SK-N-SH (cell line): ENCODE measurements at places on chromosomes 4 and X.

- DNase-seq, result peak; percentile 32
Measured at GRCh38 chrX:38717871-38718270, 83.4 kb upstream of the MID1IP1 start.

GRCh38 chr4:88283661-88284438 lies 511 bp downstream of the PPM1K start:
- DNase-seq, result peak; percentile 77

- no peak for DNase-seq
Measured at GRCh38 chrX:55039471-55039870, 8.7 kb upstream of the ALAS2 start.

DNA sequence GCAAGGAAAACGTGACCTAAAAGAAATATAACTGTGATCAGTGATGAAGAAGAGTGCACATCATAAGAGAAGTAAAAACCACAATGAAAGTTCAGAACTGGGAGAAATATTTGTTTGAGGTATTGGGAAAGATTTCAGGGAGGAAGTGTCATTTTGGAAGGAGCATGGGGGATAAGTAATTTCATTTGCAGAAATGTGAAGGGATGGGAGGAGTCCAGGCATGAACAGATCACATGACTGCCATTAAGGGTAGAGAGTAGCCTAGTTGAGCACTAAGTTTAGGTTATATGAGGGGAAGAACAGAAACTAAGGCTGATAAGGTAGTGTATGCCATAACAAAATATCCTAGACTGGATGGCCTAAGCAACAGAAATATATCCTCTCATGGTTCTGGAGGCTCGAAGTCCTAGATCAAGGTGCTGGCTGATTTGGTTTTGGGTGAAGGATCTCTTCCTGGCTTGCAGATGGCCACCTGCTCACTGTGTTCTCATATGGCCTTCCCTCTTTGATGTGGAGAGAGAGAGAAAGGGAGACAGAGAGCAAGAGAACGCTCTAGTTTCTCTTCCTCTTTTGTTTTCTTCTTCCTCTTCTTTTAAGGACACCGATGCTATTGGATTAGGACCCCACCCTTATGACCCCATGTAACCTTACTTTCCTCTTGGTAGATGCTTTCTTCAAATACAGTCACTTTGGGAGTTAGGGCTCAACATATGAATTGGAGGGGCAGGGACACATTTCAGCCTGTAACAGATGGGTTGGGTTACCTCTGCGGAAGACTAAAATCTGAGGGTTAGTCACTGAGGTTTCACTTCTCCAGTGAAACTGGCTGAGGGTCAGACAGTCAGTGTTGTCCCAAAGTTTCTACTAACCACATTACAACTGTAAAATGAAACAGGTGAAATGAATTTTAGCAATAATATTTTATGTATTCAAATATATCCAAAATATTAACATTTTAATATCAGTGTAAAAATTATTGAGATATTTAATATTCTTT lies 77.9 kb downstream of the EGF start:
- DNase-seq, result no peak

DNA sequence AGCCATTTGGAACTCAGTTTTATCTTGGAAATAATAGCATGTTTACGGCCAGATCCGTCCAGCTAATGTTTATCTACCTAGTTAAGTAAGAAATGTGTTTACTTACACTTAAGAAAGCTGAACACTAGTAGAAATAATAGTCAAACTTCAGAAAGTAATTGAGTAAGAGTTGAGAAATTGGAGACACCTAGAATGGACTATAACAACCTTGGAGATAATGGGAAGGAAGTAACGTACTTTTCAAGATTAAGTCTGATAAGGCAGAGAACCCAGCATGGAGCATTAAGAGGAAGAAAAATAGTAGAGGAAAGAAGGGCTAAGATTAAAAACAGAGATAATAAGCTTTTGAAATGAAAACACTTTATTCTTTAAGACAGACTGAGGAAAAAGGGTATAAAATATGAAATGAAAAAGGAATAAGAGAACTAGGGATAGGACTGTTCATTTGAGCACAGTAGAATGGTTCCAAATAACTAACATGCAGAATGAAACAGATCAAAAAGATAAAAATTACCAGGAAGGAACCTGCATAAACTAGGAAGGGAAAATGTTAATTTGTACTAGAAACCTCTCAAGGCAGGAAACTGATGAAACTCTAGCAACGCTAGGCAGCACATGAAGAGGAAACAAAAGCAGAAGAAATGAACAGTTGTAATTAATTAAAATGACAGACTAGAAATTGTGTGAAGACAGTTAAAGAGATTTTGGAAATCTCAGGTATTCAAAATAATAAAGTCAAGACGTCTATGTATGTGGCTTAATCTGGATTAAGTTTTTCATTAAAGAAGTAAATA lies 71.7 kb downstream of the FBXW7 start:
- DNase-seq, result no peak

DNA sequence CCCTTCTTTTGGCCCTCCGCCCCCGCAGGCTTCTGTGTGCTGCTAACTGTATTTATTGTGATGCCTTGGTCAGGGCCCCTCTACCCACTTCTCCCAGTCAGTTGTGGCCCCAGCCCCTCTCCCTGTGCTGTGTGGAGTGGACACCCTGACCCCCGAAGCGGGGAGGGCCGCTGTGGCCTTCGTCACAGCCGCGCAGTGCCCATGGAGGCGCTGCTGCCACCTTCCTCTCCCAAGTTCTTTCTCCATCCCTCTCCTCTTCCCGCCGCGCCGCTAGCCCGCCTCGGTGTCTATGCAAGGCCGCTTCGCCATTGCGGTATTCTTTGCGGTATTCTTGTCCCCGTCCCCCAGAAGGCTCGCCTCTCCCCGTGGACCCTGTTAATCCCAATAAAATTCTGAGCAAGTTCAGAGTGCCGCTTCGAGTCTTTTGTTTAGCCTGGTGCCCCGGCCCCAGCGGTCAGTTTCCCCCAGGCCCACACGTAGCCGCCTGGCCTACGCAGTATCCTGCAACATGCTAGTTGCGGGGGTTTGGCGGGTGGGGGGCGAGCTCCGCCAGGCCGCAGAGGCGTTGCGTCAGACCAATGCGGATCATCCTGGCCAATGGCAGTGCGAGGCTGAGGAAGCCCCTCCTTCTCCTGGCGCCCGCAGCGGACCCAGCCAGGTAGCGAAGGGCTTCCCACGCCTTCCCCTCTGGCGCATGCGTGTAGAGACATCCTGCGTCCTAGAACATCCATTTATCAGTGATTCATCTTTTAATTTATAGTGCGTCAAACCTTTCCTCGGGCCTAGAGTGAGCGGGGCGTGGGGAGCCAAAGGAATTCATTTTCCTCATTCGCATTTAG lies 5.6 kb upstream of the KANTR start:
- peak; percentile 86 for DNase-seq

DNA sequence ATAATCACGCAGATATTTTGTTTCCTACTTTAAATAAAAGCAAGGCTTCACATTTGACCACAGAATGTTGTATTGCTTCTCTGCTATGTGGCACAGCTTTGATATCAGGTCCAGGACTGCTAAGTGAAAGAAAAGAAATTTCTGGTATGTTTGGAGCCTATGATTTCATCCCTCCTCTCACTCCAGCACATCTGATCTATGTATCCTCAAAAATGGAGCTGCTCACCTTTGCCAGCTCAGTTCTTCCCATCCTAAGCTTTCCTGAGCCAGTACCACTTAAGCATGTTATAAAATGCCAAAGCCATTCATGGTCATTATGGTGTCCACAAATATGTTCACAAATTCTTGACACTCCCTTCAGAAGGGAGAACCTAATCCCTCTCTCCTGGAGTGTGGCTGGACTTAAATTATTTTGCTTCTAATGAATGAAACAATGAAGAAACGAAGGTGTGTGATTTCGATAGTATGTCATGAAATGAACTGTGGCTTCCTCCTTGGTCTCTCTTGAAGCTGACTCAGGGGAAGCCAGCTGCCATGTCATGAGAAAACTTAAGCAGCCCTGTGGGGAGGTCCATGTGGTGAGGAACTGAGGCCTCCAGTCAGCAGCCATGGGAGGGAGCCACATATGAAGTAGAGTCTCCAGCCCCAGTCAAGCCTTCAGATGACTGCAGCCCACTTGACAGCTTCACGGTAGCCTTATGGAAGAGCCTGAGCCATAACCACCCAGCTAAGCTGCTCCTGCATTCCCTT lies 207.7 kb downstream of the MGST2 start:
- DNase-seq, result no peak

GRCh38 chrX:48522291-48522690 lies 683 bp downstream of the EBP start:
- peak; percentile 36 for DNase-seq

GRCh38 chrX:27451324-27451723 lies 11.8 kb downstream of the PPP4R3C start:
- DNase-seq, result no peak

GRCh38 chr4:183834252-183834651 lies 70.9 kb upstream of the STOX2 start:
- DNase-seq, result no peak

DNA sequence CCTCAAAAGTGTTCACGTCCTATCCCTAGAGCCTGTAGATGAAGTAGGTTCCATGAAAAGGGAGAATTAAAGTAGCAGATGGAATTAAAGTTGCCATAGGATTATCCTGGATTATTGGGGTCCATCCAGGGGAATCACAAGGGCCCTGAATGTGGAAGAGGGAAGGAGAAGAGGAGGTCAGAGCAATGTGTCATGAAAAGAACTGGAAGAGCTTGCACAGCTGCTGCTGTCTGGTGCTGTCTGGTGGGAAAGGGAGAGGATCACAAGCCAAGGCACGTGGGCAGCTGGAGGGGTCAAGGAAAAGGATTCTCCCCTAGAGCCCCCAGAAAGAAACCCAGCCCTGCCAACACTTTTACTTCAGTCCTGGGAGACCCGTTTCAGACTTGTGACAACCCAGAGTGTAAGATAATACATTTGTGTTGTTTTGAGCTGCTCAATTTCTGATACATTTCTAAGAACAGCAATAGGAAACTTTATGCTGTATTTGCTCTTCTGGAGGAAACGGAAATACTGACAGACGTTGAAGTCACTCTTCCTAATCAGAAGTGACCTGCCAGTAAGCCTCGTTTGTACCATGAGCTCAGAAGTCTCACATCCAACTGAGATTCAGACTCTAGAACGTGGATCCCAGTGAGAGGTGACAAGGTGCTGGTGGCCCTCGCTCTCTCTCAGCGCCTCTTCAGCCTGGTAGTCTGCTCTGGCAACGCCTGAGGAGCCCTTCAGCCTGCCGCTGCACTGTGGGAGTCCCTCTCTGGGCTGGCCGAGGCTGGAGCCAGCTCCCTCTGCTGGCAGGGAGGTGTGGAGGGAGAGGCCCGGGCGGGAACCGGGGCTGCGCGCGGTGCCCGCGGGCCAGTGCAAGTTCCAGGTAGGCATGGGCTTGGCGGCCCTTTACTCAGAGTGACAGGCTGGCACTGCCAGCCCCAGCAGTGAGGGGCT lies 34.7 kb upstream of the ENPP6 start:
- no peak for DNase-seq

DNA sequence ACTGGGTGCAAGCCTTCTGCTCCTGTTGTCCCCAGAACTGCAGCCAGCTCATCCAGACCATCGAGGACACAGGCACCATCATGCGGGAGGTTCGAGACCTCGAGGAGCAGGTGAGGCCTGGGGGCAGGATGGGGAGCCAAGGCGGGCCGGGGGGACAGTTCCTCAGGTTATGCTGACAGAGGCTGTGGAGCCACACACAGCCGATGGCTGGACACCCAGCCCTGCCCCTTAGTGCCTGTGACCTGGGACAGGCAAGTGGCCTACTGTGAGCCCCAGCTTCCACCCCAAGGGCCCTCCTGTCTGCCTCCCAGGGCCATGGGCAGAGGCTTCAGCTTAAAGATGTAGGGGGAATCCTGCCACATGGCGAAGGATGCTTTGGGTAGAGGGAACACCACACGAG lies 14.3 kb downstream of the CCDC22 start:
- no peak for DNase-seq

GRCh38 chr4:53575552-53575951 lies 15.7 kb downstream of the LNX1 start:
- no peak for DNase-seq

DNA sequence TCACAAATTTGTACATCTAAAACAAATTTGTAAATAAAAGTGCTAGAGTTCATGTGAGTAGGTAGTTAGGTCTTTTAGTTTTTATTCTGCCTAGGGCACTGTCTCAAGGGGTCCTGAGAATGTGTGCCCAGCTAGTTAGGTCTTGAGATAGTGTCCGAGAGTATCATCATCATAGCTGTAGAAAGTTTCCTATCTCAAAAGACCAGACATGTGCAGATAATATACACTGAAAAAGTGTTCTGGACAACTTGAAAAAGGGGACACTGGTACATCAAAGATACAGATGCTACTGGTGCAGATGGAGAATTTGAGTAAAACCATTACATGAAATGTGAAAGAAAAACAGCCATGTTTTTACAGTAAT lies 1.8 kb upstream of the ZCCHC4 start:
- DNase-seq, result no peak

GRCh38 chrX:23610495-23610894 lies 56.8 kb upstream of the PRDX4 start:
- no peak for DNase-seq

- no peak for DNase-seq
Measured at GRCh38 chr4:159070742-159071141, 32.1 kb upstream of the RAPGEF2 start.

DNA sequence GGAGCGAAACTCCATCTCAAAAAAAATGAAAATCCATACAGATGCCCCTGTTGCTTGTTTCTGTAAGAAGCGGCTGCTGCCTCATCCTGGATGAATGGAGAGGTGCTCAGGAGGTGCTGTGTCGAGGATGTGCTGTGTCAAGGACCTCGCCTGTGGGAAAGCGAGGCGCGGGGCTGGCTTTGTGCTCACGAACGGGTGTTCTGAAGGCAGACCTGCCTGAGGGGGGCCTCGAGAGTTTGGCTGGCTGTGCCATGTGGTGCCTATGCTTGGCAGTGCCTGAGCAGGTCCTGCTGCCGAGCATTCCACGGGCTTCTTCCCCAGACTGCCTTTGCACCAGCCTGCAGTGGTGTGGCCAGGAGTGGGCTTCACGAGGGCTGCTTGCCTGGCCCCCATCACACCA lies 61.5 kb downstream of the NSD2 start:
- DNase-seq, result no peak

GRCh38 chrX:39765327-39765726 lies 332.4 kb downstream of the BCOR start:
- no peak for DNase-seq

DNA sequence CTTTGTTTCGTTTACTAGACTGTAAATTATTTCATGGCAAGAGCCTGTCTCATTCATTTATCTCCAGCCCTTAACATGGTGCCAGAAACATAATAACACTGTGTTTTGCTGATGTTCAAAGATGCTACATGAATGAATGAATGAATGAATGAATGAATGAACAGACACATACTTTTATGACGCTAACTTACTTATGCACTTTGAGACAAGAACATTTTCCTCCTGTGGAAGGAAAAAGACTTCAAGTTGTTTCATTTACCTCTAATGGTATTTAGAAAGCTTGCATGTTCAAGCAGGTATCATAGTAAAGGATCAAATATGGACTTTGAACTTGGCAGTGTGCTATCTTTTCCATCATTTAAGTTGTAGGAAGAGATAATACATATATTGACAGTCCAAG lies 131.6 kb downstream of the GLRA2 start:
- DNase-seq, result no peak

DNA sequence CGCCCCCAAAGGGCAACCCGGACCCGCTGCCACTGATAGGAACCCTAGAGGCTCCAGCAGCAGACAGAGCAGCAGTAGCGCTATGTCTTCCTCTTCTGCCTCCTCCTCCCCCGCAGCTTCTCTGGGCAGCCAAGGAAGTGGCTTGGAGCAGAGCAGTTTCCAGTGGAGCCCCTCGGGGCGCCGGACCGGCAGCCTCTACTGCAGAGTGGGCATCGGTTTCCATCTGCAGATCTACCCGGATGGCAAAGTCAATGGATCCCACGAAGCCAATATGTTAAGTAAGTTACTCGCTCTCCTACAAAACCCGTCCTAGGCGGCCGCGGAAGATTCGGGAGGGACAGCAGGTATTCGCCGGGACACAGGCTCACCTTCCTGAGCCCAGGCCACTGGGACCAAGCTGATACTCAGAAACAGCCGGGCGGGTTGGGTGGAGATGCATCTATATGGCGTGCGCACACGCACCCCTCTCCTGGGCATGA lies 477 bp downstream of the FGF5 start:
- peak; percentile 59 for DNase-seq
